ENCODE measurements at places on chromosomes 4 and X.

DNA sequence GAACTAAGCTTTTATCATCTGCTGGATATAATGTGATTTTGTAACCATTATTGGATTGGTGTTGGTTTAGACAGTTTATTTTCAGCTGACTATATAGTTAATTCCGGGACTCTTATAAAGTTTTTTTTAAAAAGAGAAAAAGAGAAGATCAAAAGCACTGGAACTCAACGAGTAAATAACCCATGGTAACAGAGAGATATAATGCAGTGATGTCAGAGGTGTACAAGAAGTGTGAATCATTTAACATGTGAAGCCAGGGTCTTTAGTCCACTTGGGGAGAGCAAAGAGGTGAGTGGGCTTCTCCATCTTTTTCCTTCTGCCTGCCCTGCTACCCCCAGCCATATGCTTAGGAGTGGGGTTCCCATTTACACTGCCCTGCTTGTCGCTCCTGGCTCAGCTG lies 3.2 kb downstream of the TMEM165 start:
- DNase-seq = no peak

DNA sequence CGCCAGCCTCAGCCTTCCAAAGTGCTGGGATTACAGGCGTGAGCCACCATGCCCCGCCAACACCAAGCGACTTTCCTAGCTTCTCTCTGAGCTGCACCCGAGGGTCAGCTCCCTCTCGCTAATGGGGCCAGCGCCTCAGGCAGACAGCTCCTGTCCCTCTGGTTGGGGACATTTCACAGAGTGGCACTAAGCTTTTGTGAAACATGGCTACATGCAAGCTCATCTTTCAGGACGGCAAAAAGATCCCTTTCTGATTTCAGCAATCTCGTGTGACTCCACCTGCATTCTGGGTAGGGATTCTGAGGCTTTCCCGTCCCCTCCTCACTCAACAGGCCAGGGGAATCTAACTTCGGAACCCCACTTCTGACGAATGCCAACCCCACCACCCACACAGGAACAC lies 31.0 kb upstream of the C4orf50 start:
- DNase-seq = no peak

DNA sequence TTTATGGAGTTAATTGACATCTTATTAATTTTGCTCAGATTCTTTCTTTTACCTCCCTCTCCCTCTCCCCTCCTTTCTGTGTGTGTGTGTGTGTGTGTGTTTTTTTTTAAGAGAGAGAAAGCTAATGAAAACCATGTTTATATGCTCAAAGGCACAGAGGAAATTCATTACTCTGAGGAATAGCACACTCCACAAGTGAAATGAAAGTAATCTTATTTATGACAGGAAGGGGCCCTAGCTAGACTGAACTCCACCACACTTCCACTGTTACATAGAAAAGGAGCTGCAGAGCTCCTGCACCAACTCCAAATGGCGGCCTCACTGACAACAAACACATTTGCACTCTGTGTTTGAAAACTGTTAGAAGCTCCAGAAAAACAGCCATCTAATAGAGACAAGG lies 150.6 kb downstream of the RASL11B start:
- DNase-seq = no peak

- no peak for DNase-seq
Observed at GRCh38 chrX:123959281-123960063, 2.0 kb upstream of the STAG2 start.

DNA sequence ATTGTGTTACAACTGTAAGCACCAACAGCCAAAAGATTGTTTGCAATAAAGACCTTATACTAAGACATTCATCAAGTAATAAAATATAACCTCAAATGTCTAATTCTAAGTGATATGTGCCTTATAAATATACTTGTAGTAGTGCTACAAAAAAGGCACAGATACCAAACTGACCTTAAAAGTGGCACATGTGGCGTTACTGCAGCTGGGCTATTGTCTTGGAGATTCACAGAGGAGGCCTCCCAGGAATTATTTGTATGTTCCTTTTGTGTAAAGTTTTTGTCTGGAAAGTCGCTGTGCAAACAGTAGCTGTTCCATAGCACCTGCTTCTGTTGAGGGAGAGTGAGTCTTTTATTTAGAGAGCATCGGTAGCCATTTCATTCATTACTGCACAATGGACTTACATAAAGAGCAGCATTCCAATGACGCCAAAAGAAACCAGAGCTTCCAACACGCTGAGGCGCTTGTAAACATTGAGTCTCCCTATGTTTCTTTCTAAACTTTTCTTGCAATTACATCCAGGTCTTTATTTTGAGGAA lies 143.7 kb downstream of the RPA4 start:
- DNase-seq = no peak

- no peak for DNase-seq
Observed at GRCh38 chr4:76640353-76640910, 205.4 kb downstream of the SHROOM3 start.

DNA sequence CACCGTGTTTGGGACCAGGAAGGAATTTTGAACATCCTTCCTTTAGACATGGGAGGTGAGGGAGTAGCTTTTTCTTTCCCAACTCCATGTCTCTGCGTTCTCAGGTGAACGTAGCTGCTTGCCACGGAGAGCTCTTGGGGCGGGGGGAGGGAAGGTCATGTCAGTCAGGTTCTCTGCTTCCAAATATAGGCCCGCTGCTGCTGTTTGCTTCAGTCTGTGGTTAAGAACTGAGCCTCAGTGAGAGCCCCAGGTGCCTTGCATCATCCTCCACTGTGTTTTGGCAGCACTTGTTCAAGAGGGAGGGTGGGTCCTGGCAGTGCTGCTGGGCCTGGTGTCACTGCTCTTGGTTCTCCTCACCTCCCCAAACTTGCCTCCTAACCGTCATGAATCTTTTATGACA lies 46.5 kb downstream of the HADH start:
- DNase-seq = peak; percentile 25

GRCh38 chr4:1036095-1036494 lies 24.7 kb downstream of the FGFRL1 start:
- no peak for DNase-seq

DNA sequence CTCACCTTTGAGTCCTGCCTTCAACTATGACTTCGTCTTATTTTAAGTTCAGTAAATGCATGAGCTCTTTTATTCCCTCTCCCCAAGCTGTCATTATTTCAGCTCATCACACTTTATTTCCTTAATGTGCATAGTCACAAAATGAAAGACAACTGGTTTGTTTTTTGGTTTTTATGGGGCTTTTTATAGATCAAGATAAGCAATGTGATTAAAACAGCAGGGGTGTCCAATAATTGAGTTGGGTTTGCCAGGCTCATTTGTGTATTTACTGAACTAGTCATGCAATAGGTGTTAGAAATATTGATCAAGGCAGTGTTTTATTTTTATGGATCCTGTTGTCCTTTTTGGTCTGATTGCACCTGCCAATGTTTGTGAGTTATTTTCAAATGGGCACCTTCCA lies 102.2 kb downstream of the FRMPD4 start:
- DNase-seq = no peak

DNA sequence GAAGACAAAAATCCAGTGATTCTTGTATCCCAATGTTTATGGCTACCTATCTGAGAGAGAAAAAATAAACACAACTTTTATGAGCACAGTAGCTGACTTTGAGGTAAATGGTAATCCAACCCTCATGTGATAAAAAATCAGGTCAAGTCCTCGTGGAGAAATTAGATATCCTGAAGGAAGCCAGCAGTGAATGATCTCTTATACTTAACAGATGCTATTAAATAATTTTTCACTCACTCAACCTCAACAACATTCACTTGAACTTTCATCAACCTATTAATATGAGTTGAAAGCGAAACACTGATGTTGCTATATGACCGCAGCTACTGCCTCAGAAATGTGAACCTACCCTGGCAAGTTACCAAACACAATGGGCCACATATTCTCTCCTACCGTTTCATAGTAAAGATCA lies 105.4 kb downstream of the GPC3 start:
- no peak for DNase-seq

- DNase-seq = no peak
Observed at GRCh38 chrX:38811515-38812243, 10.4 kb downstream of the MID1IP1 start.

- no peak for DNase-seq
Observed at GRCh38 chr4:83591730-83592129, 55.8 kb downstream of the GPAT3 start.

DNA sequence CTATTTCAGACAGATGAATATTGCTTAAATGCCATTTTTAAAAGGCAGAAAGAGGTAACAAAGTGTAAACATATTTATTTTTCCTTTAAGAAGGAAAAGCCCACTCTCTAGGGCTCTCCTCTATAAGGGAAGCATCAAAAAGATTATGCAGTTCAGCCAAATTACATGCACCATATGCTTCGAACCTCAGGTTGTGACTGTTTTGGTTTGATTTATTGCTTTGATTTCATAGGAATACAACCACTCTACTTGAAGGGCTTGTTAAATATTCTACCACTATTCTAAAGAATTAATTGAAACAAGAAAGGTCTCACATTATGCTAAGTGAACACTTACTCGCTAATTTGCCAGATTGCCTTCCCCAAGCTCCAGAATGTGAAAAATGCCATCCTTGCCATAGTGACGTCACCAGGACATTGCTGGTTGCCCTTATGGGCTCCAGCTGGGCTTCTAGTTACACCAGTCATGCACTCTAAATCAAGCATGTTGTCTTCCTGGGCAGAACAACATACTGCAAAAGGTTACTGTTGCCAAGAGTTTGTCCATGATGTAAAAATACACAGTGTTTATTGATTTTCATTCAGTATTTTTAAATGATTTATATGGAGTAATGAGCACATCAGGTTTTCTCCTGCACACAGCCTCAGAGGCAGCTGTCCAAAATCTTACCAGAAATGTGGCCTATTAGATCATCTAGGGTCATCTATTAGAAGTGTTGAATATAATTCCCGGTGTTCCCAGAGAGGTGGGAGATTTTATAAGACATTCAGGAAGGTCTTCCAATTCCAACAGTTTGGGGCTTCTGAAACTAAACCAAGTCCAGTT lies 164.4 kb upstream of the RAPGEF2 start:
- DNase-seq = no peak

DNA sequence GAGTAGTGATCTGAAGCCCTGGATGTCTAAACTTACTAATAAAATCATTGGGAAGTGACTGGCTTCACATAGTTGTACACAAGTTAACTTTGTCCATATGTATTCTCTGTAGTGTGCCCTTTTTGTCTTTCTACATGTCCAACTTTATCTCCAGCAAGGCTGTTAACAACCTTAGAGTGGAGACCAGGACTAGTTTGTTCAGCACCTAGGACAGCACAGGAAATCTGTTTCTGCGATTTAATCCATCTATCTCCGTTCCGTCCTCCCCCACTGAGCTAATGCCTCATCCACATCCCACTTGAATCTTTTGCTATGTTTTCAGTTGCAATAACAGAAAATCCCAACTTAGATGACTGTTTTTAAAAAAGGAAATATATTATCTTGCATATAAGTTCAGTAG lies 3.4 kb upstream of the ARR3 start:
- DNase-seq = no peak

DNA sequence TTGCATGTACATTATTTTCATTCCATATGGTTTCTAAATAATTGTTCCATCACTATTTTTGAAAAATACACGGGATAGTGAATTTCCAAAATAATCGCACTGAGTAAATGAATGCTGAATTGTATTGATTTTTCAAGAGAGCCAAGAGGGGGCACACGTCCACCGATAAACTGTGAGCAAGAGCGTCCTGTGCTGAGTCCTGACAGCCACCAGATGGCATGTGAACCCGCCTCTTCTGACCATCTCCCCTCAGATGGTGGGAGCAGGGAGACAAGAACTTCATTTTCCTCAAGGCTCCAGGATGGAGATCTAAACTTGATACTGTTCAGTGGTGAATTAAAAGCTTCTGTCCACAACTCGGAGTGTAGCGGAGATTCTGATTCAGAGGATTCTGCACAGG lies 30.6 kb upstream of the IL9R start:
- peak; percentile 9 for DNase-seq

- no peak for DNase-seq
Observed at GRCh38 chrX:123851079-123851478, 8.8 kb upstream of the XIAP start.

DNA sequence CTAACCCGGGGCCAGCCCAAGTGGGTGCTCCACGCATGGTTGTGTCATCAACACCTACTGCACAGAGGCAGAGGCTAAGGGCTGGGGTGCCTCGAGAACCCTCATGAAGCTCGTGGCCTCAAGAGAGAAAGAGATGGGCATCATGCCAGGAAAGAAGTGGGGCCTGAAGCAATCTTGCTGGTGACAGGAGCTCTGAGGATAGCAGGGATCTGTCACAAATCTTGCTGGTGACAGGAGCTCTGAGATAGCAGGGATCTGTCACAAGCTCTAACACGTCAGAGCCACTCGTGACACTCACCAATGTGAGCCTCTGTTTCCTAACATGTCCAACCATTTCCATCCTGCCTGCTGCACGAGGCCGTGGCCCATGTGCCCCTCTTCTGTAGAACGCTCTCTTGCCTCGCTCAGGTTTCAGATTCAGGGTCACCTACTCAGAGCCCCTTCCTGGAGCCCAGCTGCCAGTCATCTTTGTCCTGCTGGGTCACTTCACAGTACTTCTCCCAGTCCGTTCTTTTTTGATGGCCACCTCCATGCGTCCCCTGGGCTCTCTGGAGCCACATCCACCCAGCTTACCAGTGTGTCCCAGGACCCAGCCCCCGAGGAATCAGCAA lies 21.1 kb downstream of the PNMA6E start:
- no peak for DNase-seq

DNA sequence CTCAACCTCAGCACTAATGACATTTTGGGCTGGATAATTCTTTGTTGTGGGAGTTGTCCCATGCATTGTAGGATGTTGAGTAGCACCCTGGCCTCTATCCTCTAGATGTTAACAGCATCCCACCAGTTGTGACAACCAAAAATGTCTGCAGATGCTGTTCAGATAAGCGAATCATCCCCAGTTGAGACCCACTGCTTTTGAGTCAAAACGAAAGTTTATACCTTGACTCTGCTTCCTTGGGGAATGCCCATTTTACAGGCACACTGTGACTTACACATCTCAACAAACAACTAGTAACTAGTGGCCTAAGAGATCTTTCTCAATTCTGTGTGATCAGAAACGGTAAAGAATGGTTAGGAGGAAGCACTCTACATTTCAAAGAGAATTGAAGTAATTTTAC lies 37.0 kb downstream of the SEPSECS start:
- no peak for DNase-seq

DNA sequence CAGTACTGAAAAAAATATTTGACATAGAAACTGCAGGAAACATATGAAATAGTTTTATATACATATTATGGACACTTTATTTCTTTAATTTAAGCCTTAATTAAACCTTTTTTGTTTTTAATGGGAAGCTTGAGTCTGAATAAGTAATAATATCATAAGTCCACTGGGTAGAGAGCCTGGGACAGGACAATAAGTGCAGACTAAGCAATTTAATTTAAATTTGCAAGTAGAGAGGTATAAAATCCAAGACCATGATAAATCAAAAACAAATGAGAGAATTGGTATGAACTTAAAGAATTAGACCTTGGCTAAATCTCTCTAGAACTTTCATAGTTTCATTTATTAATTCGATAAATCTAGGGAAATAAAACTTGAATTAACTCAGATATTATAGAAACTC lies 571.2 kb downstream of the ARAP2 start:
- DNase-seq = no peak

- no peak for DNase-seq
Observed at GRCh38 chrX:46330981-46331380, 214.2 kb downstream of the ZNF674 start.

- DNase-seq = no peak
Observed at GRCh38 chrX:11760958-11761357, 2.9 kb downstream of the MSL3 start.

Measured in stimulated activated CD8-positive, alpha-beta memory T cell treated with anti-CD3 and anti-CD28 coated beads, Interleukin-4, amount 100 ng/mL, for 1 hour (primary cell).